CD4-positive, alpha-beta memory T cell (primary cell): ENCODE measurements at places on chromosomes 16 and 17.
A peak's percentile ranks its signal among the peaks of the same experiment; 100 is the strongest.

GRCh38 chr17:75459246-75459589 lies 2.8 kb downstream of the TMEM94 start:
- DNase-seq: no peak

DNA sequence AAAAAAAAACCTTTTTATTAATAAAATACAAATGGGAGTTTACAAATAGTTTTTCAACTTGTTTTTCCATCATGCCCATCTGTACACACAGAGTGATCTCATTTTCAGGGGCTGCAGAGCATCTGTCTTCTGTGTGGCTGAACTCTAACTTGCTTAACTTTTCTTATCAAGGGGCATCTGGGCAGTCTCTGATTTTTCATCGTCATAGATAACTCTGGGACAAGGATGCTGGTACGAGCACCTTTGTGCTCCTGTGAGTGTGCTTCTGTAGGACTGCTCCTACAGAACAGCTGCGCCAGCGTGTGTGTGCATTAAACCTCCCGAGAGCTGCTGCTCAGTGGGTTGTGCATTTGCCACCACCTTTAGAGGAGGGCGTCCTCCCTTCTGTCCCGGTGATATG lies 34.6 kb upstream of the TAC4 start:
- DNase-seq: no peak

DNA sequence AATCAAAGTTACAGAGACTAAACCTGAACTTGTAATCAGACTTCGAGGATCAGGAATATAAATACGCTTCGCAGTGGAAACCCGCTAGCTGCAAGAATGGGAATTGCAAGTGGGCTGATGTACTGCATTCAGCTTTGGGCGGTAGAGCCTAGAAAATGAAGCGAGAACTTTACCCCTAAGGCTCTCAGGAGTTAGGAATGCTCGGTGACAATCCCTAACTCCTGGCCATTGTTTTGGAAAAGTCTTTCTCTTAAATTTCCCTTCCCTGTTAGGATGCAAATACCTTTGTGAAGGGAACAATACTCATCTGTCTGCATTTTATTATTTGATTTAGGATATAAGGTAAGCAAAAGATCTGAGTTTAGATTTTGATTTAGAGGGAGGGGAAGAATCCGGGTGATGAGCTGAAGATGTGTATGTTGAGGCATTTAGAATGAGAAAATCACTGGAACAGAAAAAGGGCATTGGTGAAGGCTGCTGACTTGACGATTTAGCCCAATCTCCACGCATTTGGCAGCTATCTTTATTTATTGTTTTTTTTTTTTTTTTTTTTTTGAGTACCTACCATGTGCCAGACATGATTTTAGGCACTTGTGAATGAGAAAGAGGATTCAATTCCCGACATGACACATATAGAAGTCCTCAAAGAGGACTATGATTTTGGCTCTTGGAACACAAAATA lies 2.2 kb upstream of the TOX3 start:
- no peak for DNase-seq

- no peak for DNase-seq
Observed at GRCh38 chr17:78391843-78392242, 13.4 kb downstream of the PGS1 start.

GRCh38 chr16:19138601-19139000 lies 24.8 kb downstream of the ITPRIPL2 start:
- no peak for DNase-seq

GRCh38 chr17:82932518-82933310 lies 92.9 kb upstream of the ZNF750 start:
- no peak for DNase-seq

DNA sequence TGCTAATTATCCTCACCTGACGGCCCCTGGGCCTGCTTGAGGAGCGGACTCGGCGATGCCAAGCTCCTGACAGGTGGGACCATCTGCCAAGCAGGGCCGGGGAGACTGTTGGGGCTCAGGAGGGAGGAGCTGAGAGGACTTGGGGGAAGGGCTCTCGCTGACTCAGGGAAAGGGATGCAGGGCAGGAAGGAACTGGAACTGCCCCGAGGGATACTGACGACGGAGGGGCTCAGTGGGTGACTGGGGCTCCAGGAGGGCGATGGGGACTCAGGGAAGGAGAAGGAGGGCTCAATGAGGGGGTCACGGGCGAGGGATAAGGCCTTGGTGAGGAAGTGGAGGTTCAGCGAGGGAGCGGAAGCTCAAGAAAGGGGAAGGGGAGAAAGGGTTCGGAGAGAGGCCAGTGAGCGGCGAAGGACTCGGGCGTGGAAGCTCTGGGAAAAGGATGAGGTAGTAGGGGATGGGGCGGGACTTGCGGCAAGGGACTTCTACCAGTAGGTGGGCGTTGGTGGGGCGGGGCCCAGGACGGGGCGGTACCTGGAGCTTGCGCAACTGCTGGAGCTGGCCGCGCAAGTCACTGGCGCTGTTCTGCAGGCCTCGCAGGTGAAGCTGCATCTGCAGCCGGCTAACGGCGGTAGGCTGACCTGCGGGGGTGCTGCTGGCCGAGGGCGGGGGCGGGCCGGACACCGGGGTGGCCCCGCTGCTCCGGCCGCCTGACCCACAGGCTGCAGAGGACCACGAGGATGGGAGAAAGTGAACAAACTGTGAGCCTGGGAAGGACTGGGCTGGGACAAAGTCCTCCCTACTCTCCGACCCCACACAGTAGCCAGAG lies 46.5 kb downstream of the SRCIN1 start:
- DNase-seq: peak; percentile 83

- no peak for DNase-seq
Observed at GRCh38 chr16:9943121-9943520, 239.1 kb downstream of the GRIN2A start.

DNA sequence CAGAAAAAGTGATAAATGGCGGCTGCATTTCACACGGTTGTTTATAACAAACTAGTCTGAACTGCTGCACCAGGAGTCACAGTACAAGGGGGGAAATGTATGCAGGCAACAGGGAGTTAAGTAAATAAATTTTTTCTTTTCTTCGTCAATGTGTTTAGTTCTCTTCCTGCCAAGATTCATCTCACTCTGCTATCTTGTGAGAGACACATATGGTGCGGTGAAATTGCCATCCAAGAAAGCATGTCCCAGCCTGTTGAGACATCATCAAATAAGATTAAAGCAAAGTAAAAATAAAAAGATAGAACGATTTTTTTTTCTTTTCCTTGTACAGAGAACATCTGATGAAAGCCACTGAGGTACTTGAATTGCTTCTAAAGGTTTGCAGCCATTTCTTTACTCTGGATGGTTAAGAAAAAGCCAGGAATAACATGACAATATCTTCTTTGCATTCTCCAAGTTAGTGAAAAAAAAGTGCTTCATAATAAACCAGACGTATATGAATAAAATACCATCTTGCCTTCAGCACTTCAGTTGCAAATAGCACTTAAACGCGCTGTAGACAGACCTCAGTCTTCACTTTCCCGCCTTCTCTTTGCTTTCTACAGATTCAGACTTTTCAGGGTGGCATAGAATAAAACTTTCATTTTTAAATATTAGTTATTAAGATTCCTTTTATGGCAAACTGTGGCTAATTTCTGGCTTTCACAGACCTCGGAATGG lies 506.2 kb upstream of the ZFHX3 start:
- no peak for DNase-seq

DNA sequence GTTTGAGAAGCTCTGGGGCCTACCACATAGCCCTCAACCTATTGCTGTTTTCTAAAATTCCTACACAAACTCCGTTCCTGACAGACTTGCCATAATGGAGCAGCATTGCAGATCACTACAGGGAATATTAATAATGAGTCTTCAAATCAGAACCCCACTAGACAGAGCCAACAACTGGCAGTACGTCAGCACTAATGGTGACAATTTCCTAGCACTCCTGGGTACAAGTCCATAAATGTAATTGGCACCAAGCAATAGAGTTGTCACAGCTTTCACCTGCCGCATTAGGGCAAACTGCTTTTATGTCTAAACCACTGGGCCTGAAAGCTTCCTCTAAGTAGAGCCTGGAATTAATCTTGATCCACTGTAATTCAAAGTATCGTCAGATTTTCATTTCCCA lies 25.5 kb upstream of the ABAT start:
- DNase-seq: no peak

- DNase-seq: no peak
Observed at GRCh38 chr17:4475001-4475400, 23.7 kb upstream of the SPNS2 start.

GRCh38 chr17:28508211-28508724 lies 2.1 kb downstream of the FOXN1 start:
- no peak for DNase-seq

- no peak for DNase-seq
Observed at GRCh38 chr16:82082543-82083244, 47.6 kb downstream of the HSD17B2 start.

GRCh38 chr17:59504821-59505220 lies 60.6 kb upstream of the DHX40 start:
- no peak for DNase-seq

GRCh38 chr16:24146518-24146917 lies 109.6 kb upstream of the CACNG3 start:
- DNase-seq: no peak

- DNase-seq: no peak
Observed at GRCh38 chr16:86395477-86395876, 114.8 kb upstream of the FOXF1 start.

GRCh38 chr16:70741783-70742125 lies 55.9 kb upstream of the MTSS2 start:
- no peak for DNase-seq

DNA sequence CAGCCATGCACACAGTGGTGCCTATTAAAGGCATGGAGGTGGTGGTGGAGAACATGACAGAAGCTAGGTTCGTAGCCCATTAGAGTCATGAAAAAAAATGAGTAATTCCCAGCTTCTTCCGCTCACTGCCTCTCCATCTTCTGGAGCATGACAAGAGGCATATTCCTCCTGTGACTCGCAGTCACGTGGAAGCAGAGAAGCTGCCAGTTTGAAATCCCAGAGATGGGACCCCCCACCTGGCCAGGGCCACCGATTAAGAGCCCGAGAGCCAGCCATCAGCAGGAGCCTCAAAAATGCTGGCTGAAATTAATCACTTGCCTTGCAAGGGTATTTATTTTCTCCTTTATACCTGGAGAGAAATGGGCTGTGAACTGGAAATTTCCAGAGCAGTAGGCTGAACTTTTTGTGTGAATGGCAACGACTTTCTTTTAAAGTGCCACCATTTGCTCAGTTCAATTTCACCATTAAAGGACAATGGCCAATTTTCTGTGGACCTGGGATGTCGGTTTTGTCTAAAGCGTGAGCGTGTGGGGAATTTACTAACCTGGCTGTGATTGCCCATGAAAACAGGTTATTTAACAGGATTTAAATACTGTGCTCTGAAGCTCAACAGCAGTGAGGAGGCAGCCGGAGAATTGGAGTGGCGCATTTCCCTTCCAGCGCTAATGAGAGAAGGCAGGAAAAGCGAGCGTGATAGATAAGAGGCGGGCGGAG lies 189.7 kb upstream of the SDK2 start:
- no peak for DNase-seq

DNA sequence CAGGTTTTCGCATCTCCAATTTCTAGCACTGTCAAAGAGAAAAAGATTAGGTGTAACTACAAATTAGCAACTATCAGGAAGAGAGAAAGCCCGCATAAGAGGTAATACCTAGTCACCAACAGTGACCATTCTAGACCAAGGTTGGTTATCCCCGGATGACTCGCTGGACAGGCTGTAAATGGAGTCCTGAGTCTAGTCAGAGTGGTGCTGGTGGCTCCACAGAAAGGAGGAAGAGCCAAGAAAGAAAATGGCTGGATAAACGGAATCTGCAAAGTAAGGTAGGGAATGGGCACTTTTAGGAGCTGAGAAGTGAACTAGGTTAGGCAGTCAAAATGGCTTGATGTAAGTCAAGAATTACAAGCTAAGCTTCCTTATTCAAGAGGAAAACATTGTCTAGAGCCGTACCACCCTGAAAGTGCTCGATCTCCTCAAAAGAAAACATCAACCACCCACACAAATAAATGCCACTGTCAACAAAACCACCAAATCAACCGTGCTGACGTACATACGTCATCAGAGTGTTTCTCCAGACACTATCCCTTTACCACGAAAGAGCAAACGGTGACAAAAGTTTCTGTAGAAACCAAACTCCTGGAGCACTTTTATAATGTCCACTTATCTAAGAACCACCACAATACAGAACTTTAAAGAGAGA lies 2.2 kb downstream of the GSPT1 start:
- peak; percentile 82 for DNase-seq

DNA sequence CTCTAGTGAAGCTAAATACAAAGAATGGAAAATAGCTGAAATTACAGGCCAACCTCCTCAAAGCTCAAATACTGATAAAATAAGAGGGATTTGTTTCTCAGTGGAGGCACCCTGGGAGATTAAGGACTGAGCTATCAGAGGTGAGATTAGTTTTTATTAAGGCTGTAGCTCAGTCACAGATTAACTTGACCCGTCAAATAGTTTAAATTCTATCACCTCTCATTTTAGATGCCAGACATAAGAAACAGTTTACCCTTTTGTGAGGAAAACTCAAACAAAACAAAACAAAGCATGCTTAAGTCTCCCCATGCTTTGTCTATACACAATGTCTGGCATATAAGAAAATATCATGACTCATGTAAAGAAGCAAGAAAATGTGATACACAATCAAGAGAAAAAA lies 208.3 kb upstream of the PMFBP1 start:
- DNase-seq: no peak

- DNase-seq: no peak
Observed at GRCh38 chr16:81335669-81336068, 20.9 kb downstream of the GAN start.

- no peak for DNase-seq
Observed at GRCh38 chr16:85422196-85422631, 190.9 kb upstream of the GSE1 start.

- DNase-seq: peak; percentile 51
Observed at GRCh38 chr16:56999409-57000270, 10.3 kb downstream of the NLRC5 start.

- no peak for DNase-seq
Observed at GRCh38 chr17:73393962-73394361, 82.2 kb upstream of the CDC42EP4 start.

- peak; percentile 68 for DNase-seq
Observed at GRCh38 chr16:85554889-85555718, 58.0 kb upstream of the GSE1 start.

DNA sequence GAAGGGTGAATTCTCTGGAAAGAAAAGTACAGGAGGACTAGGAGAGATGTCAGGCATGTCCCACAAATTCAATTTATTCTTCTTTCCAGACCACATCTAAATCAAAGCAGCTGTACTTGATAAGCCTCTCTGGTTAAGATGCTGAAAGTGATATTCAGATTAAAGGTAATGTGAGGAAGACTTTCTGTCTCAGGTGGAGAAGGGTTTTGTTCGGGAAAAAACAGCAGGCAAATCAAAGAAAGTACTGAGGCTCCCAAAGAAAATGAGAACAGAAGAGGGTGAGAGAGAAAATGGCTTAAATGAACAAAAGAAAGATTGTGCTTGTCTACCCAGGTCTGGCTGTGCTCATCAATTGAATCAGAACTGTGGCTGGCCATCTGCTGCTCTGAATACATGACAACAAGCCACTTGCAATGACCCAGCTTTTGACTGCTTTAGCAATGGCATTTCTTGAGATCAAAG lies 55.6 kb downstream of the MMD start:
- DNase-seq: no peak

GRCh38 chr17:8896641-8897635 lies 29.5 kb upstream of the PIK3R6 start:
- DNase-seq: no peak
